ENCODE measurements at places on chromosomes 16 and 17. TPM values are rescaled to one million over a fixed set of nuclear protein-coding genes. Genes with fewer than 3 reads are reported as not detected.

The GRB2 gene
- 77.1 TPM for total RNA-seq

The ZNF771 gene
- 29.2 TPM for total RNA-seq

The LMF1 gene
- total RNA-seq, result 21.4 TPM

DNA sequence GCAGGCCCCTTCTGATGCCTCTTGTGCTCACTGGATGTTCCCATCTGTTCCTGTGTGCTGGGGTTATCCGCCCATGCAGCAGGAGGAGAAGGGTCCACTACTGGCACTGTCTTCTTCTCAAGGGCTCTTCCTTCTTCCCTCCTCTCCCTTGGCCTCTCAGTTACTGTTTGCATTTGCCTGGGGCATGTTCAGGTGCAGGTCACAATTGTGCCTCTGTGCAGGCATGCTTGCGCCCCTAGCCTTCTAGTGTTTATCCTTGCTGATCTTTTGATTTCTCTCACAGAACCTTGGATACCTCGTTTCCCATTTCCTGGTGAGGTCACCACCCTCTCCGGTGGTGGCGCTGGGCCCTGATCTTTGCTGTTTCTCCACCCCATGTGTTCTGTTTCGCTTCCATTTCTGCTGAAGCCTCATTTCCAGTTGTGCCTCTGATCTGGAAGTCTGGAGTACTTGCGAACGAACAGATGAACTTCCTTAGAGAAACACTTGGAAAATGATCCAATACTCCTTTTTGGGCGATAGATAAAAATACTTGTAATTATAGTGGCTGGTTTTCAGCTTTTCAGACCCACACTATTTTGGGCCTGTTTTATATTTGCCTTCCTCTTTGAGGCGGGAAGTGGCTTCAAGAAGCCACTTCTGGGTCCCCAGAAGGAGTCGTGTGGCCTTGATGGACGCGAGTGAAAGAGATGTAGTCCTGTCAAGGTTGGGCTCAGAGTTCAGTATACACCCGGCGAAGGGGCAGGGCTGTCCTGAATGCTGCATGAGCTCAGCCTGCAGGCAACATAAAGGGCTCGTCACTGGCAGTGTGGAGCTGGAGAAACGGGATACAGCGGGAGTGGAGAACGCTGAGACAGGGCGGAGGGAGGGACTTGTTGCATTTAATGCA, 312.9 kb downstream of the SNX29 start:
- DNase-seq, result no peak

DNA sequence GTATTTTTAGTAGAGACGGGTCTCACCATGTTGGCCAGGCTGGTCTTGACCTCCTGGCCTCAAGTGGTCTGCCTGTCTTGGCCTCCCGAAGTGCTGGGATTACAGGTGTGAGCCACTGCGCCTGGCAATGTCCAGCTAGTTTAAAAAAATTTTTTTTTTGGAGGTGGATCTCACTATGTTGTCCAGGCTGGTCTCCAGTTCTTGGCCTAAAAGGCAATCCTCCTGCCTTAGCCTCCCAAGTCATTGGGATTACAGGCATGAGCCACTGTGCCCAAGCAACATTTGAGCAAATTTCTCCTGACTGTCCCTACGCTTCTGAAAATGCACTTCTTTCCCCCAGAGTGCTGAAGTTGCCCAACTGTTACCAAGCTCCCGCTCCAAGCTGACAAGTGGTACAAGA, 8.0 kb downstream of the MAP3K14 start:
- DNase-seq, result no peak

The METRN gene
- 23.6 TPM for total RNA-seq

DNA sequence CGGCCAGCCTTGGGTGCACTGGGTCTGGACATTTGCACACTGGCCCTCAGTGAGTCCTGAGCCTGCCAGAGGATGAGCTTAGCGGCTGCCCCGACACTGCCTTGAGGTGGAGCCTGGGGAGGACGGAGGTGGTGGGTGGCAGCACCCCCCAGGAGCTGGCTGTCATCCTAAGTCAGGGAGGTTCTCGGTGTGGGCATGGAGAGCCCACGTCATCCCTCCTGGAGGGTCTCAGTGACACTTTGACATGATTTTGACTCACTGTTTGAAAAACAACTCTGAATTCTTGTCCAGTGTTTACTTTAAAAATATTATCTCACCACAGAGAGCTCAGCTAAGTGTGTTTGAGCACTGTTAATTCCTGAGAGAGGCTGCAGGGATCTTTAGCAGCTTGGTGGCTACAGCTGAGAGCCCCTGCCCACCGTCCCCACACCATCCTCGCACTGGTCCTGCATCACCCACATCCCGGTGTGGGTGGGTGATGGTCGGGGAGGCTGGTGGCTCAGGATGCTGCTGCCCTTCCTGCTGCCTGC, 63.1 kb downstream of the BANP start:
- no peak for DNase-seq

- DNase-seq, result no peak
These were observed 56.9 kb downstream of the WWP2 start for GRCh38 chr16:69818891-69819545.

The PIRT gene
- under 0.01 TPM for total RNA-seq

The HSPB9 gene
- 0.48 TPM for total RNA-seq

- DNase-seq, result peak; percentile 93
These were observed 52.0 kb upstream of the TEX2 start for GRCh38 chr17:64315032-64315490.

The CHST5 gene
- 0.15 TPM for total RNA-seq
